ENCODE measurements at places on chromosomes 3 and 15.

- DNase-seq = no peak
These were observed 215.1 kb upstream of the CNTN4 start for GRCh38 chr3:1883534-1883933.

- DNase-seq = no peak
These were observed 254.3 kb downstream of the CLSTN2 start for GRCh38 chr3:140189267-140189666.

- no peak for DNase-seq
These were observed 64.5 kb downstream of the LRCH3 start for GRCh38 chr3:197855571-197855970.

- DNase-seq = no peak
These were observed 47.3 kb upstream of the TCF12 start for GRCh38 chr15:56871185-56871584.

DNA sequence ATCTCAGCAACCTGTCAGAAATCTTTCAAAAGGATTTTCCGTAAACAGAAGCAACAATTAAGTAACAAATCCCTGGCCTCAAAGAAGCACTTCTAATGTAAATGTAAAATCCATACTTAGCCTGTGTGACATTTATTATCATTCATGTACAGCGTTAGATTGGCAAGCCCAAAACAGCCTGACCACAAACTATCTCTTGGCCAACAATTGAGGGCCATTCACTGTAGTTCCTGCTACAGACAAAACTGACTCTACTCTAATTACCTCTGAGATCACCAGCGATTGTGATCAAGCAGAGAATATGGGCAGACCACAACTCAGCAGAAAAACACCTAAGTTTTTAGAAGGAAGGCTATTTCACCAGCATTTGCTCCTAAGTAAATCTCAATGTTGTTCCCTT lies 9.2 kb downstream of the SHQ1 start:
- DNase-seq = no peak

DNA sequence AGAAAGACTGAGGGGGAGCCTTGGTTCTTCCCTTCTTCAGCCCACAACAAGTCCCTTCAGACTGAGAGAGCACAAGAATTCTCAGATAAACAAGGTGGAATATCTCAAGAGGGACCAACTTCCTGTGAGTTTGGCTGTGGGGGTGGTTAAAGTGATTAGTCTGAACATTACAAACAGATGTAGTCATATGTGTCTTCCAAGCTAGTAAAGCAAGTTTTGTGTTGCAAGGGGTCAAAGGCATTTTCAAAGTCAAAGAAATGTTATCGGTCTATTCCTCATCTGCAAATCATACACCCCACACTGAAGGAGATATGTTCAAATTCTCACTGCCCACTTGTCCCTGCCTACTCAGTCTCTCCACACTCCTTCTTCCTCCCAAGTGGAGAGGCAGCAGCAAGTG lies 242.5 kb downstream of the FAM43A start:
- DNase-seq = no peak

DNA sequence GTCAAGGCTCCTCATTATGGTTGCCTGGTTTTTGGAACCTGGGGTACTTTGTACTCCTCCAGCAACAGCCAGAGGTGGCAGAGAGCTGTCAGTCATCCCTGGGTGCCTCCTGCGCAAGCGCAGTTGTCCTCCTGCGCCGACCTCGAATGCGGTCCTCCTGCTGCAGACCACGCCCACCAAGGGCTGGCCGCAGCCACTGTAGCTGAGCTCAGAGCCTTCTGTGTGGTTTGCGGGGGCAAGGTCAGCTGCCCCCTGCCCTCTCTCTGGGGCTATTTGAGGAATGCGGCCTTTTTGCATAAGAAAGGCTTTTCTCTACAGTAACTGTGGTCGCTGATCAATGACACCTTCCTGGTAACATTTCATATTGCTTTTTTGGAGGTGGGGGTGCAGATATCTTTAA lies 131.3 kb upstream of the SNRPN start:
- DNase-seq = no peak

DNA sequence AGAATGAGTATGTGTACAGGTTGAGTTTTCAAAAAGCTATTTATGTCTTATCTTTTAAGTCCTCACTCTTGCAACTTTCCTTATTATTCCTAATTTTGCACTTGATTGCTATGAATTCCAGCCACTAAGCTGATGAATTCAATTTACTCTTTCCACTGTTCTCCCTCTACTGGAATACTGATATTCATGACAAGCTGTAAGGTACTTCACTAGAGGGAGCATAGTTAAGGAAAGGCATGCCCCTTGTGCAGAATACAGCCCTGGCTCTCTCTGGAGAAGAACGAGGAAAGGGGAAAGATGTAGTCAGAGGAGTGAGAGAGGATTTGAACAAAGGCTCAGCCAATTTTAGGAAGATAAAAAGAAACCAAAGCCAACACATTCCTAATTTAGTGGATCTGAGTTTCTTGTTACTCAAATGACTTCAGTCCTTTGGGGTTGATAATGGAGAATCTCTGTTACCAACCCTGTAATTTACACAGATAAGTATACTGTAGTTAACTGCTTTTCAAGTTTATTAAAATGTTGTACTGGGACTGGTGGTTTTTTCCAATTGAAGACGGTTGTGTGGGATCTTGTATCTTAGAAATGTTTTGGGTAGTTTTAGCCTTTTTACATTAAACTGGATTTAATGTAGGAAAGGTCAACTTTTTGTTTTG lies 4.0 kb downstream of the SCAANT1 start:
- no peak for DNase-seq

- DNase-seq = peak; percentile 60
These were observed at the start of gene EPHA3 for GRCh38 chr3:89107461-89108290. EPHA3 (plus strand) TSS chr3:89107621; CDS start chr3:89107749, 128 bp downstream.

GRCh38 chr3:15342945-15343344 lies 10.6 kb upstream of the SH3BP5 start:
- DNase-seq = no peak

- DNase-seq = no peak
These were observed 216.1 kb downstream of the WNT5A start for GRCh38 chr3:55270976-55271375.

GRCh38 chr3:30516238-30516637 lies 90.2 kb upstream of the TGFBR2 start:
- no peak for DNase-seq

GRCh38 chr15:74222240-74223119 lies 13.6 kb upstream of the CCDC33 start:
- no peak for DNase-seq

- no peak for DNase-seq
These were observed 9.2 kb downstream of the ALCAM start for GRCh38 chr3:105375750-105376511.

DNA sequence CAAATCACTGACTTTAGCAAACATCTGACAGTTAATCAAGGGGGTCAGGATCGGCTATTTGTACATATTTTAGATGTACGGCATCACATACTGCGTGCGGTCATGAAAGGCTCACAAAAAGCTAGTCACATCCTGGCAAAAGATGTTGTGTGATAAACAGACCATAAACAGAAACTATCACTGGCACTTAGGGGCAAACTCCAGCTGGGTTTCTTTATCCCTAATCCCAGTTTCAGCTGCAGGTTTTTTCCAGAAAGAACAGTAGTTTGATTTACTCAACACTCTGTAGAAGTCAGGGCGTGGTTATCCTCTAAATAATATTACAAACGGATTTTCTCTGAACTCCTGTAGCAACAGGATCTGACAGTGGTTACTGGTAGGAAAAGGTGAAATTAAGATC lies 112.4 kb upstream of the BHLHE40 start:
- DNase-seq = no peak

DNA sequence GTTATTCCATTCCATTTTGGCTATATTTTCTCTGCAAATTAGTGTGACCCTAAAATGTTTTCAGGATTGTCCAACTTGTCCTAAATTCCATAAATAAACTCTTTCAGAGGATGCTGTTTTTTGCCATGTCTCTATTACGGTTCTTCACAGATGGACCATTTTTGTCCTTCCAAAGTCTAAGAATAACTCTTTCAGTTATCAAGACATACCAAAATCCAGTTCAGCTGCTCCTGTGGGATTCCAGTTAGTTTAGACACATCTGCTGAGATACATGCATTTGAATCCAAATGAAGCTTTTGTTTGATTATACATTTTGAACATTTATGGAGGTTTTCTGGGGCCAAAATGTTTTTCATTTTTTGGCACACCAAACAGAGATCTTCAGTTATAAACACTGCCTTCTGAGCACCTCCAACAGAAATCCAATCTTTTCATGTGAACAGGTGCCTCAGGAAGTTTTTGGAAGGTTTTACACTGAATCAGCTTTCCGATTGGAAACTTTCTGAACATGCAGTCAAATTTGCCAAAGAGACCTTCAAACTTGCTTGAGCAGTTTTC lies 80.7 kb downstream of the TIGIT start:
- no peak for DNase-seq

- no peak for DNase-seq
These were observed 11.1 kb downstream of the SLC24A1 start for GRCh38 chr15:65632780-65633375.

DNA sequence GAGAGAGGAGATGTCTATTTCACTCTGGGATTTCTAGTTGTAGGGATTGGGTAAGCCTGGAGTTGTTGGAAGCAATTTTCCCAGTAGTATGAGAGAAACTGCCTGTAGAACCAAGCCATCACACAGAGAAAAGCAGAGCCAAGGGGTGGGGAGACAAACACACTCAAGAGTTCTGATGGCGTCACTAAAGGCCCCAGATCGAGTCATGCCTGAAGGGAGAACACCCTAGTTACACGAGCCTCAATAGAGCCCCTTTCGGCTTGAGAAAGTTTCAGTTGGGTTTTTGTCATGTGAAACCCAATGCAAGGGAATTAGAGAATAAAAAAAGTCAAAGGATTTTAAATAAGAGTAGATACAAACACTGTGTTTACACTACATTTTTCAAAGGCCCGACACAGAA lies 66.1 kb upstream of the PFN2 start:
- no peak for DNase-seq

DNA sequence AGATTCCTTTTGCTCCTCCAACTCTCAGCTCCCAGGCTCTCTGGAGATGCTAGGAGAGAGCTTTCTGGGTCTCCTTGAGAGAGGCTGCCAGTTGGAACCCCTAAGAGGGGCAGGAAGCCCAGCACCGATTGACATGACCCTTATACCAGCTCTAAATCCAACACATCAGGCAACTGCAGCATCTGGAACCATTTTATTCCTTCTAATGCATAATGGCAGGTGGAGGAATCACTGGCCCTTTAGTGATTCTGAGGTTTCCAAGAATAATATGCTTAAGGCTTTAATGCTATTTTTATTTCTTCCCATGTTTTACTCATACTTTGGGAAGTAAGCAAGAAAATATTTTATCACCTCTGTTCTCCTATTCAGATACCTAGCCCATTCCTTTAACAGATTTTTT lies 60.3 kb upstream of the TEX264 start:
- DNase-seq = no peak

DNA sequence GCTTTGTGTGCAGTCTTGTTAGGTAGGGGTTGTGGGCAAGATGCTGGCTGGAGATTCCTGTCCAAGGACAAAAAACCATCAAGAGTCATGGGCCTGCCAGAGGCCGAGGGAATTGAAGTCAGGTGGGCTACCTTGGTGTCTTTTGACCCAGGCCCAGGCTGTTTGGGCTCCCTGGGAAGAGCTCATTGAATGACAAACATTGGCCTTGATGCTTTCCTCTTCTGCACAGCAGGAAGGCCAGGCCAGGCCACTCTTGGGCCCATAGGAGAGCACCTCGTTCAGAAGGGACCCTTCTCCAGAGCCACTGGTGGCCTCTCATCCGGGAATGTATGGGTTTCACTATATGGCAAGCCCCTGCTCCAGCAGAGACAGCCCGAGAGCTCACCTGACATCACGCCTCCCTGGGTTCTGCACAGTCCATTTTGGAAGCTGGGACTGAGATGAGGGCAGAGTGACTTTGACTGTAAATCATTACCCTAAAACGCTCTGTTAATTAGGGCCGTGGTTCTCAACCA lies 169.1 kb downstream of the NSMCE3 start:
- no peak for DNase-seq

- DNase-seq = no peak
These were observed 7.9 kb upstream of the PIK3CB start for GRCh38 chr3:138842483-138843188.

- no peak for DNase-seq
These were observed 409.4 kb upstream of the FRG2C start for GRCh38 chr3:75254685-75255084.

GRCh38 chr15:98826658-98827057 lies 178.3 kb downstream of the IGF1R start:
- DNase-seq = no peak

GRCh38 chr3:10317311-10317960 lies 3.5 kb downstream of the SEC13 start:
- no peak for DNase-seq

DNA sequence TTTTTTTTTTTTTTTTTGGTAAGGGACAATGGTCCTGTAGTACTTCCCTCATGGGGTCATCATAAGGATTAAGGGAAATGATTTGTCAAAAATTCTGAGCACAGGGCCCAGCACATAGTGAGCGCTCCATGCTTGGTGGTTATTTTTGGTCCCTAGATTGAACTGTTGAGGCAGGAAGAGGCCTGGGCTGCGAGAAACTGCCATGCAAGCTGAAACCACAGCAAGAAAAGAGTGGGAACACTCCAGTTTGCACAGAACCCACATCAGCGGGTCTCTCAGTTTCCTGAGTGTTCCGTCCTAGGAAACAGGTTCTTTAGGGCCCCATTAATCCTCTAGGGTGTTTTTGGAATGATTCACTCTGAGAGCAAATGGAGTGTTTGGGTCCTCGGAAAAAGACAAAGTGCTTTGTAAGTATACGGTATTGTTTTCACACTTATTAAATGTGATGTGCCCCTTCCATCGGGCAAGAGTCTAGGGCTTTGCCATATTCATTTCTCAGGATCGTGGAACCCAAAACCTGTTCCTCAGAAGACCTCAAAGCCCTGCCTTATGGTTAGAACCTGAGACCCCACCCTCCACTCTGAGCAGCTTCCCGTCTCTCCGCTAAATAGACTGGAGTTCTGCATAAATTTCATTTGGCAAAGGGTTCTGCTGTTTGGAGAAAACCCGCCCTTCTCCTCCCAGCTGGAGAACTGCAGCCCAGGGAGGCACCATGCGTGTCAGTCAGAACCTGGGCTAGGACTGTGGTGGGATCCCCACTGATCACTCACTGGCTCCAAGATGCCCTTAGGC lies 60.4 kb downstream of the SPSB4 start:
- no peak for DNase-seq

GRCh38 chr15:64092864-64093626 lies 593 bp downstream of the CIAO2A start:
- DNase-seq = peak; percentile 63

All from stimulated activated CD8-positive, alpha-beta memory T cell treated with anti-CD3 and anti-CD28 coated beads, Interleukin-4, amount 100 ng/mL, for 48 hours (primary cell).